ENCODE measurements at places on chromosomes 1 and 21. TPM values are rescaled to one million over a fixed set of nuclear protein-coding genes. Genes with fewer than 3 reads are reported as not detected.

Gene BRINP2
- 0.24 TPM for total RNA-seq

Gene HPDL
- total RNA-seq: 0.50 TPM

Gene OR2L3
- total RNA-seq: not detected

Gene FLG2
- total RNA-seq: not detected

Gene AJAP1
- total RNA-seq: 0.56 TPM

Gene IL6R
- 11.4 TPM for total RNA-seq

Gene KCNE1
- total RNA-seq: 7.5 TPM

Gene IL24
- not detected for total RNA-seq

Gene PLA2G5
- total RNA-seq: 84.9 TPM

Gene TTLL7
- 19.1 TPM for total RNA-seq

Gene FAM177B
- total RNA-seq: not detected

Gene CASQ1
- total RNA-seq: 10.5 TPM

Measured in left cardiac atrium (tissue), 4 donors.